ENCODE measurements at places on chromosomes 1 and 21.

DNA sequence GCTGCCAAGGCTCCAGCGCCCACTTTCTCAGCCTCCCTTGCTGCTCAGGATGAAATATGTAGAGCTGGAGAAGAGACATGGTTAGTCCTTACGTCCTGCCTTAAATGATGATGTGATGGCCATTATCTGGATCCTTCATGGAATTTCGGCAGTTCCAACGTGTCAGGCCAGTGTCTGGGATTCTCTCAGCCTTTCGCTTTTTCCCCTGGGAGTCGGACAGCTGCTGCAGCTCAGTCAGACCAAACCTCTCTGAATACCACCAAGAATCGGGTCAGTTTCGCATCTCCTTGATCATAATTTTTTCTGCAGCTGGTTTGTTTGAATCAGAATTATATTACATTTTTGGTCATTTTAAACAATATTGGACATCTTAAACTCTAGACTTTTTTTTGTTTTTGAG is 22.3 kb upstream of the KLHDC8A start:
- DNase-seq, result no peak

GRCh38 chr1:184800876-184801275 is 46.2 kb upstream of the EDEM3 start:
- no peak for DNase-seq

DNA sequence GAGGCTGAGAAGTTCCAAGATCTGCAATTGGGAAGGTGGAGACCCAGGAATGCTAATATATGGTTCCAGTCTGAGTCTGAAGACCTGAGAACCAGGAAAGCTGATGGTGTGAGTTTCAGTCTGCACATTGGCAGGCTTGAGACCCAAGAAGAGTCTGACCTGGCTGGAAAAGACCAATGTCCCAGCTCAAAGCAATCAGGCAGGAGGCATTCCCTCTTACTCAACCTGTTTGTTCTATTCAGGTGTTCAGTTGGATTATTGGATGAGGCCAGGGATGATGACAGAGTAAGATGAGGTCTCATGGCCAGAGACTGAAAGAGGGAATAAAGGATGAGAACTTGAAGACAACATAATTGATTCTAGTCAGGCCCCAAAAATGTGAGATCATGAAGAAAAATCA is 50.1 kb downstream of the SPATA46 start:
- DNase-seq, result no peak

GRCh38 chr1:208803011-208803811 is 559.0 kb upstream of the PLXNA2 start:
- DNase-seq, result no peak

DNA sequence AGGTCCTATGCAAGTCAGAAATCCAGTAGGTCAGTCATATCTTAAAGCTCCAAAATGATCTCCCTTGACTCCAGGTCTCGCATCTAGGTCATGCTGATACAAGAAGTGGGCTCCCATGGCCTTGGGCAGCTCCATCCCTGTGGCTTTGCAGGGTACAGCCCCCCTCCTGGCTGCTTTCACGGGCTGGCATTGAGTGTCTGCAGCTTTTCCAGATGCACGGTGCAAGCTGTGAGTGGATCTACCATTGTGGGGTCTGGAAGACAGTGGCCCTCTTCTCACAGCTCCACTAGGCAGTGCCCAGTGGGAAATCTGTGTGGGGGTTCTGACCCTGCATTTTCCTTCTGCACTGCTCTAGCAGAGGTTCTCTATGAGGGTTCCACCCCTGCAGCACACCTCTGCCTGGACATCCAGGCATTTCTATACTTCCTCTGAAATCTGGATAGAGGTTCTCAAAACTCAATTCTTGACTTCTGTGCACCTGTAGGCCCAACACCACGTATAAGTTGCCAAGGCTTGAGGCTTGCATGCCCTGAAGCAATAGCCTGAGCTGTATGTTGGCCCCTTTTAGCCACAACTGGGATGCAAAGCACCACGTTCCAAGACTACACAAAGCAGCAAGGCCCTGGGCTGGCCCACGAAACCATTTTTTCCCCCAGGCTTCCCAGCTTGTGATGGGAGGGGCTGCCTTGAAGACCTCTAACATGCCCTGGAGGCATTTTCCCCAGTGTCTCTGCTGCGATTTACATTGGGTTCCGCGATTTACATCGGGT is 472.7 kb downstream of the NPHP4 start:
- no peak for DNase-seq

- no peak for DNase-seq
These were observed 198.0 kb downstream of the GRIK3 start for GRCh38 chr1:36836196-36836883.

DNA sequence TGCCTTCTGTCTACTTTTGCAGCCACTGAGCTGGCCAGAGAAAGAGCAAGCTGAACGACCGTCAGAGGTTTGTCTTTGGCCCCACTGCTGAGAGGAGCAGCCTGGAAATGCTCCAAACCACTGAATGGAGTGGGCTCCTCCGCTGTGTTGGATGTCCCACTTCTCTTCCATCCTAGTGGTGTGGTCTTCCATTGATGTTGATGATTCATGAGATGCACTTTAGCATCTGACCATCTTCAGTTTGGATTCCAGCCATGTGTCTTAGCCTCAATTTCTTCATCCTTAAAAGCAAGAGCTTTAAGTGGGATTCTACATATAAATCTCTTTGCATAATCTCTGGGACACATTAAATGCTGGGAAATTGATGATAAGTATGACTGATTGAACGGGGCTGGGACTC is 276.9 kb downstream of the SIPA1L2 start:
- DNase-seq, result no peak

- DNase-seq, result peak; percentile 70
These were observed at the start of gene XKR8 for GRCh38 chr1:27959792-27960603. TSS of gene XKR8 (plus strand) at chr1:27959973. CDS start at chr1:27960070, 97 bp downstream.

DNA sequence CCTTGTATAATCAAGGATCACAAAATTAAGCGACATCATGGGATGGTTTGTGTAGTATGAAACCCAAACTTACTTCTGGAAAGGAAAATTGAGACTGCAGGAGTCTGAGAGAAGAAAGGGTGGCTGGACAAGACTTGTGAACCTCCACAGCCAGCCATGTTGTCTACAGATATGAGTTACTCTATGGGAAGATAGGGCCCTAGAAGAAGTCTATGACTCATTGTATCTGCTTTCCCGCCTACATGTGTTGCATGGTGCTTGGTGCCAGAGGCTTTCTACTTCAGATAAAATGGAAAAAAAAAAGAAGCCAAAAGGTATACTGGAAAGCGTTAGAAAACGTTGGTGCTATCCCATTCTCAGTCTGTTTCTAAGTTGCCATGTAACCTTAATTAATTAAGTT is 18.7 kb upstream of the OR6N2 start:
- no peak for DNase-seq

DNA sequence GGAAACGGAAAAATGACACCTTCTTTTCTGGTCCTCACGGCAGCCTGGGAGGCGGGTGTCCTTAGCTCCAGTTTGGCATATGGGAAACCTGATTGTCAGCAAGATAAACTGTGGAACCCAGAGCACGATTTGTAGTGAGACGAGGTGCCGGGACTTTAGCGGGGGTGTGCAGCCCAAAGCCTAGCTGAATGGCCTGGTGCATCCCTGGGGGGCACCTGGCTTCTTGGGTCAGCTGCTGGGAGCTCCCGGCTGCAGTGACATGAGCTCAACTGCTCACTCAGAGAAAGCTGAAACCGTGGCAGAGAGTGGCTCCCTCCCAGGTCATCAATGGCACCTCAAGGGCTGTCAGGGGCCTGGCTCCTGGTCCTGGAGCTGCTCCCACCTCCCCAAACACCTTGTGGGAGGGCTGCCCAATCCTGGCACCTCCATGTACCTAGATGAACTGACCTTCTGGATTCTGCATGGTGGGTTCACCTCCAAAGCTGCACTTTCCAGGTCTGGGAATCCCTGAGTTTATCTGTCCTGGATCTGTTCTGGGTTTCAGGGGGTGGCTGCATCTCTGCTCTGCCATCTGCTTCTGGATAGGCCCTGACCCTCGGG is 260.5 kb downstream of the MATN1 start:
- DNase-seq, result no peak

DNA sequence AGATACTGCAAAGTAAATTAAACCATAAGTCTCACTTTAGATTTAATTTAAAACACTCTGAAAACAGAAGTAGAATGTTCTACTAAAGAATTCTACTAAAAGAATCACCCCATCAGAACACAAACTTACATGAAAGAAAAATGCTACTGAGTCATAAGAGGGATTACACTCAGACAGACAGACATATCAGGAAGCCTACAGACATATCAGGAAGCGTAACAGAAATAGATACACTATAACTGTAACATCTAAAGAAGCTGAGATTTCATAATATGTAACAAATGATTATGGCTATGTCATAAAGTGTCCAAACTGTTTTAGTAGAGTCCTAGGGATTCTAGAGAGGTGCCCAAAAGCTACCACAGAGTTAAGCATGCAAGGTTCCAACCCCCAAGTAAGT is 23.9 kb downstream of the FOXJ3 start:
- DNase-seq, result no peak

DNA sequence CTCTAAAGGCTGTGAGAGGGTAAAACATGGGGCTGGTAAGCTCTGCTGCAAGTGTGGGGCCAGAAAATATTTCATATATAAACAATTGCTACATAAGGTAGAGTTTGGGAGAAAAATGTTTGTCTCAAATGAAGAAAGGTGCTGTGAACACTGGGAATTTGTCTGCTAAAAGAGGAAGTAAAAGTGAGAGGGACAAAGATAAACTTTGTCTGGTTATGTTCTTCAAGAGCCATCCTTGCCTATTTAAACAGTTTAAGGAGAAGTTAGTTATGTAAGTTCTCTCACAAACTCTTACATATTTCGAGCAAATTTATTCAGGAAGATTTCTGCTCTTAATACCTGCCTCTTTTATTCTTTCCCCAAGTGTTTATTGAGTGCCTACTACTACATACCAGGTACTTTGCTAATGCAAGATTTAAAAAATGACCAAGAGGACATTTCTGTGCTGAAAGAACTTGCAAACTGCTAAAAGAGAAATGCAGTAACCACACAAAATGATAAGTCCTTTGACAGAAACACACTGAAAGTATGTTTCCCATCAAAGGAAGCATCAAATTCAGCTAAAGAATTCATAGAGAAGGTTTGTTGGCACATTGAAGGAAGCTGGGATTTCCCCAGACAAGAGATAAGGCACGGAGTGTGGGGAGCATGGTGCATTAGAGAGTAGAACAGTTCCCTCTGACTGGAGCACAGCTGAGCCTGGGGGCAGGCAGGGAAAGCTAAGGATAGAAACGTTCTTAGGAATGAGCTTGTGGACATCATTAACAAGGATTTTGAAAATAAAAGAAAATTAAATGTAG is 549.1 kb downstream of the PTBP2 start:
- DNase-seq, result no peak
